Mesothelial cell of epicardium (in vitro differentiated cells): ENCODE measurements at places on chromosomes 7 and 10.

DNA sequence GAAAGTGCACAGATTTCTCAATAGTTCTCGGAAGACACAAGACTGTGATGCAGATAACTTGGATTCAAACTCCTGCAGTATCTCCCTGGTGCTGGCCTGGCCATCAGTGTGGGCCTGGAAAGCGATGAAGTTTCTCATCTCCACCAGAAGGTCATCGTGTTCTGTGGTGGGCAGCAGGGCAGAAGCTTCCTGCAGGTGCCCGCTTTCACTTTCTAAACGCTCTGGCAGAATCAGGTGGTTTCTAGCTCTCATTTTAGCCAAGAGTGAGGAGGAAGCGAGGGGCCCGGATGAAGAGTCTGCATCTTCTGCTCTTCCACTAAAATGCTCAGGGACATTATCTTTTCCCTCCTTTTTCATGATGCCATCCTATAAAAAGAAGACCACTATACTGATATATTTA is 63.0 kb upstream of the DRGX start:
- no peak overlapping the region for H3K4me3 ChIP-seq
- H3K36me3 ChIP-seq, result peaks cover 67% of the 10 kb centered on the region
- no peaks in the 10 kb centered on the region for H3K4me1 ChIP-seq
- H3K27me3 ChIP-seq, result no peaks in the 10 kb centered on the region

DNA sequence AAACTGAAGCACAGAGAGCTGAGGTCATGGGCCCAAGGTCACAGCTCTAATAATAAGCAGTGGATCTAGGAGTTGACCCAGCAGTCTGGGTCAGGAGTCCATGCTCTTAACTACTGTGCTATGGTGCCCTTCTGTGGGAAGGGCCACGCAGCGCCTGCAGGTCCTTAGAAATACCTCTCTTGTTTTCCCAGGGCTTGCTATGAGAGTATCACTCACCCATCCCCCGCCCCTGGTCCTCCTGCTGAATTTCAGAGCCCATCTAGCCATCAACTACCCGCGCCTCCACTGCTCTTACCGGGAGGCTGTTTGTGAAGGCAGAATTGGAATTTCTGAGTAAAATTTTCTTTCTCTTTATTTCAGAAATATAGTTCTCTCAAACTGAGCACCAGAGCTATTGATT is 27.3 kb upstream of the CRHR2 start:
- no peaks in the 10 kb centered on the region for H3K27me3 ChIP-seq
- H3K36me3 ChIP-seq, result no peaks in the 10 kb centered on the region
- no peaks in the 10 kb centered on the region for H3K4me1 ChIP-seq
- no peak for DNase-seq
- no peak overlapping the region for H3K27ac ChIP-seq
- H3K4me3 ChIP-seq, result no peak overlapping the region

DNA sequence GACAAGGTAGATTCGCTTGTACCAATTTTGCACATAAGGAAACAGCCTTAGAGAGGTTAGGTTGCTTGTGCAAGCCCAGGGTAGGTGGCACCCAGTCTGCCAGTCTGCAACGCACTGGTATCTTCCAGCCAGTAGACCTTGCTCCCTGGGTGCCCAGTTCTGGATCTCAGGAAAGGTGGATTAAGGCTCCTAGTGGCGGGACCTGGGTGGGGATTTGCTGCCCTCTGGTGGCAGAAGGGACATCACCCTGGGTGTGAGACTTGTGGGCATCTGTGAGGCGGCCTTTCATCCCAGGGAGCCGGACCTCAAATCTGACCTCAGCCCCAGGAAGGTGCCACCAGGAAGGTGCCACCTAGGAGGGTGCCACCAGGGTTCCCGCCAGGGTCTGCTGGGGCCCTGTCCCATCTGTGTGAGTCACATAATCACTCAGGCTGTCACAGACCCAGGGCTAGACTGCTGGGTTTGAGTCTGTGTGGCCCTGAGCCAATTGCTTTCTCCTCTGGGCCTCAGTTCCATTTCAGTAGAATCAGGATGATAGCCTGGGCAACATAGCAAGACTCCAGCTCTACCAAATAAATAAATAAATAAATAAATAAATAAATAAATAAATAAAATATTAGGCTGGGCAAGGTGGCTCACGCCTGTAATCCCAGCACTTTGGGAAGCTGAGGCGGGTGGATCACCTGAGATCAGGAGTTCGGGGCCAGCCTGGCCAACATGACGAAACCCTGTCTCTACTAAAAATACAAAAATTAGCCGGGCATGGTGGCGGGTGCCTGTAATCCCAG is 5.3 kb upstream of the PRKRIP1 start:
- peak; percentile 85 for DNase-seq
- H3K27ac ChIP-seq, result no peak overlapping the region
- H3K36me3 ChIP-seq, result peaks cover 17% of the 10 kb centered on the region

DNA sequence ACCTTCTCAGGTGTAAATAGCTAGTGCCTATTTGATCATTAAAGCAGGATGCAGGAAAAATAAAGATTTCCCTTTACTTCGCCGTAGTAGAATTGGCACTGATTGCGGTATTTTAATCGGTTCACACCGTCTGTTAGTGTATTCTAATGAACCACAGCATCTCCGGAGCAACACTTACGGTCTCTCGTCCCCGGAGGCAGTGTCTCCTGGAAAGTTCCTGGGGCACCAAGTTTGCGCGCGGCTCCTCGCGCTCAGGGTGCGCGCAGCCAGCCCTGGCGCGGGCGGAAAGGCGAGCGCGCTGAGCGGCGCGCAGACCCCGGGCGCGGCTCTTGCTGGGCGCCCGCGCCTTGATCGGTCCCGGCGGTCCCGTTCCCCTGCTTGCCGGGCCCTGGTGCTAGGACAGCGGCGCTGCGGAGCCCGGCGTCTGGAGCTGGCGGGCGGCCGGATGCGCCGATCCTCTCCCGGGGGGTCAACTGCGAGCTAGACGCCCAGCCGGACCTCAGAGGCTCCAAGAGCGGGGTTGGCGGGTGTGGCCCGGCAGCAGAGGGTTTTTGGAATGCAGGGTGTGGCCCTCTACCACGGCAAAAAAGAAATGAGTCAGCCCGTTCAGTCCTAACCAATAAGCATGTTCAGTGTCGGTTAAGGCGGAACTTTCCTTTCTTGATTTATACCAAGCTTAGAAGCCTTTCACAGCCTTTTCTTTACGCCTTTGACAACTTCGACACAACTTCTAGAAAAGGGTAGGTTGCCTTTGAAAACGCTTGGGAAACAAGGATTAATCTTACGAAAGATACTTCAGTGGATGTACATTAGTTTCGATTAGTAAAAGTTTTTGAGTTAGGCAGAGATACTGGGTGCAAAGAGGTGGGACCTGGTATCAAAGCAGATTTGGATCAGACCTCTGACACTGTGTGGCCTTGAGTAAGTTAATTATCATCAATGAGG is 166.8 kb upstream of the ASAH2 start:
- no peaks in the 10 kb centered on the region for H3K36me3 ChIP-seq
- no peak overlapping the region for H3K27ac ChIP-seq
- peak overlapping the region; percentile 77 for H3K4me3 ChIP-seq

DNA sequence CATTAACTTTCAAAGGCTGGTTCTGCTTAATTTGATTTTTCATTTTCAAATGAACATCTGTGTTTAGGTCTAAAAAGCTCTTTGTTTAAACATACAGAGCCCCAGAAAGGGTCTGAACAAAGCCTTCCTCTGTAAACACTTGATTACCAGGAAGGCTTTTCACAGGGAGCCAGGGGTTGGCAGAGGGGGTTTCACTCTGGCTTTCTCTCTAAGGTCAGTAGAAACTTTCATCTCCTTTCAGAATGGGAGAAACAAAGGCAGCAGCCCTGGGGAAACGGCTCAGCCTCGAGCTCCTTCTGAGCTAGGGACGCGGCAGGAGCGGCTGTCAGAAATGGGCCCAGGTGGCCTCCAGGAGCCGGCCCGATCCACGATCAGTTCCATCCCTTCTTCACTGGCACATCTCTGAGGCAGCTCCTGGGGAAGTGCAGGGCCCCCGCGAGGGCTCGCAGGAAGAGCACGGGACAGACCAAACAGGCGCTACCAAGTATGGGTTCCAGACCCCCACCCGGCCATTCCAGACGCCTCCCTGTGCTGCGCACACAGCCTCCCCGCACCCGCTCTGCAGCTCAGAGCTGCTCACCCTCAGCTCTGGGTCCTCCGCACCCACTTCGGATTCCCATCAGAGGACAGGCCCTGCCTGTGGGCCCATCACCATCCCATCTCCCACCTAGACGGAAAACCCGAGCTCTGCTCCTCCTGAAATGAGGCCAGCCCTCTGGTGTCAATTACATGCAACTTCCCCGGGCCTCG is 124.1 kb downstream of the MAD1L1 start:
- peaks cover 43% of the 10 kb centered on the region for H3K4me1 ChIP-seq

DNA sequence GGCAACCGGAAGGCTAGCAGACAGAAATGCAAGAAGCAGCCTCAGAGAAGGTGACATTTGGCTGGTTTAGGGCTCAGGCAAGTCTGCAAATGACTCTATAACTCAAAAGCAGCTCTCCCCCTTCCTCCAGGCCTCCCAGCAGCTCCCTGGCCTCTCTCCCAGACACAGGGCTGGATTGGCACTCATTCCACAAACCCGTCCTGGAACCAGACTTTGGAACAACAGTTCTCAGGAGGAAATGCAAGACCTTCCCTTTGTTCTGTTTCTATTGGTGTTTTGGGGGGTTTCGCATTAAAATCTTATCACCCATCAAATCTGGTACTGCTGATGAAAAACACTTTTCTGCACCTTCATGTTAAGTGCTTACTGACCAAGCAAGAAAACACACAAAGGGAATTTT is 40.3 kb upstream of the EFCAB10 start:
- H3K27ac ChIP-seq, result no peak overlapping the region
- no peaks in the 10 kb centered on the region for H3K27me3 ChIP-seq
- no peak for DNase-seq
- H3K36me3 ChIP-seq, result peaks cover 25% of the 10 kb centered on the region

- no peak overlapping the region for H3K27ac ChIP-seq
- DNase-seq, result no peak
- H3K36me3 ChIP-seq, result no peaks in the 10 kb centered on the region
- peaks cover 61% of the 10 kb centered on the region for H3K27me3 ChIP-seq
- H3K4me3 ChIP-seq, result no peak overlapping the region
These were observed 40.1 kb upstream of the CFAP46 start for GRCh38 chr10:132982301-132982989.

DNA sequence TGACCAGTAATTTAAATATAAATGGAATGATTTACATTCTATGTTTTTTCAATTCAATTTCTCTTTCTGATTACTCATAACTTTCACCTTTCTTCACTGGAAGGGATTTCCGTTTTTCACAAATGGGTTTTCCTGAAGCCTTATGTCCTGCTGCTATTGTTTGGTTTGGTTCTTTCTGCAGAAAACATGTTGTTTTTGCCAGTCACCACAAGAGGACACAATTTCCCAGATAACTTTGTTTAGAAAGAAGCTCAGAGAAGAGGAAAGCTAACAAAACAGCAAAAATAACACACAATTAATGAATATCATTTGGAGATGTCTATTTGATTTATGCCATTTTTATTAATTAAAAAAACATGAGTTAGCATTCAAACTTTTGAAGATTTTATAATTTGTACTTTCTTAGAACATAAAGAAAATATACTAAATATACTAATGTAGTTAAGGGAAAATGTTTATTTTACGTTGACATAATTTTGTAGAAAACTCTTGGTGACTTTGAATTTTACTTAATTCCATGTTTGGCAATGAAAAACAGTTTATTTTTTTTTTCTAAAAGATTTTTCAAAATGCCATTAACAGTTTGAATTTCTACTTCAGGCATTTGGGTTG is 4.6 kb upstream of the TWIST1 start:
- H3K4me1 ChIP-seq, result peaks cover 33% of the 10 kb centered on the region
- no peaks in the 10 kb centered on the region for H3K36me3 ChIP-seq
- no peak overlapping the region for H3K27ac ChIP-seq
- H3K27me3 ChIP-seq, result peaks cover 71% of the 10 kb centered on the region
- DNase-seq, result no peak

GRCh38 chr10:29150010-29150409 is 138.9 kb upstream of the LYZL1 start:
- DNase-seq, result no peak
- peak overlapping the region; percentile 87 for H3K27ac ChIP-seq
- H3K27me3 ChIP-seq, result no peaks in the 10 kb centered on the region
- H3K36me3 ChIP-seq, result peaks cover 3% of the 10 kb centered on the region

DNA sequence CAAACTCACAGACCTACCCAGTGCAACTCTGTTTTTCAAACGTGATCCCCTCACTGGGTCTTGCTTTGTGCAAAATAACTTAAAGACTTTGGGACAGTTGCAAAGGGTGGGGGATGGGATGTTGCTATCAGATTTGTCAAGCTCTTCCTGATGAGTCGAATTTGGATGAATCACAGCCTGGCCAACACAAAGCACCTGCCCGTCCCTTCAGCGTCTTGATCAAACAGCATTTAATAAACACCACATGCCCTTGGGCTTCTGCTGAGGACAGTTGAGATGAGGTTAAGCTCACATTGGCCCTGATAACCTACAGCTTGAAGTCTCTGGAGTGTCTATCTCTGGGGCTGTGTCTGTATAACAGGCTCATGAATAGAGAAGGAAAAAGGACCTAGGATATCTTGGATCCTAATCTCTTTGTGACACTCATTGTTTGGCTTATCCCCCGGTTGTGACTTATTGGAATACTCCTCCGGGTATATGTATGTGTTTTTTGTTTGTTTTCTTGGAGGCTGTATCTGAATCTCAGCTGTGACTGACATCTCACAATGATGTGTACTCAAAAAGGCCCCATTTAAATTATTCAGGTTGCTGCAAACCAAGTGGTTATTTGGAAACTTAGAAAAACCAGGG is 132.6 kb upstream of the NAMPT start:
- H3K27ac ChIP-seq, result no peak overlapping the region
- H3K4me3 ChIP-seq, result no peak overlapping the region
- no peak for DNase-seq
- no peaks in the 10 kb centered on the region for H3K27me3 ChIP-seq
- peaks cover 15% of the 10 kb centered on the region for H3K4me1 ChIP-seq

DNA sequence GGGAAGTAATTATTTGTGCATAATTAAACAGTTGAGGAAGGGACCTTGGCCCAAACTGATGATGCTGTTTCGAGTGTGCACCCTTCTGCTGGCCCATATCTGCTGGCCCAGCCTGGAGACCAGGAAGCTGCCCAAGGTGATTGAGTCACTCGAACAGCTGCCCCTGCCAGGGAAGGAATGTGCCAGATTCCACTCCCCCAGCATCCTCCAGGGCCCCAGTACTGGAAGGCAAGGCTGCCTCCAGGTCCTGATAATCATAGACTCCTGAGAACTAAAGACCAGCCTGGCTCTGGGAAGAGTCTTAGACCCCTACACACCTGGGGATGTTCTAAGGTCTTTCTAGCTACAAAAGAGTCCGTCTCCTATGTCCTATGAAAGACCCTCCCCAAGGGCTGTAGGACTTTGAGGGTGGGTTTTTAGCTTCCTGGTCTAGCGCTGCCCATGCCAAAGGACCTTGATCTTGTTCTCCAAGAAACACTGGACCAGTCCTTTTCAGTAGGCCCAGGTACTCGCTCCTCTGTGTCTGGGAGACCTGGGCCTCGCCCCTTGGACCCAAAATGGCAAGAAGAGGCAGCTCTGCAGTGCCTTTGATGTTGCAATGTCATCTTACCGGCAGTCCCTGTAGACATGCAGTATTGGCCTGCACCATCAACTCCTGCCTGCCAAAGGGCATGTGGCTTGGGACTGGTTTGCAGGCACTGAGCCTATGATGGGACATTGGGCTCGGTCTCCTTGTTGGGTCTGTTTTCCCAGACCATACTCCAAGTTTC is 103.2 kb upstream of the GPR26 start:
- H3K36me3 ChIP-seq, result no peaks in the 10 kb centered on the region
- H3K4me3 ChIP-seq, result no peak overlapping the region
- peaks cover 40% of the 10 kb centered on the region for H3K27me3 ChIP-seq
- no peak overlapping the region for H3K27ac ChIP-seq
